A172 (cell line): ENCODE measurements at places on chromosomes 2 and 18. TPM values are rescaled to one million over a fixed set of nuclear protein-coding genes. Genes with fewer than 3 reads are reported as not detected.
A peak's percentile ranks its signal among the peaks of the same experiment; 100 is the strongest.

- no peak for DNase-seq
These were observed 38.5 kb downstream of the BOD1L2 start for GRCh38 chr18:57185434-57185833.

MLPH gene
- total RNA-seq: 12.9 and 17.7 TPM in 2 replicates

DNA sequence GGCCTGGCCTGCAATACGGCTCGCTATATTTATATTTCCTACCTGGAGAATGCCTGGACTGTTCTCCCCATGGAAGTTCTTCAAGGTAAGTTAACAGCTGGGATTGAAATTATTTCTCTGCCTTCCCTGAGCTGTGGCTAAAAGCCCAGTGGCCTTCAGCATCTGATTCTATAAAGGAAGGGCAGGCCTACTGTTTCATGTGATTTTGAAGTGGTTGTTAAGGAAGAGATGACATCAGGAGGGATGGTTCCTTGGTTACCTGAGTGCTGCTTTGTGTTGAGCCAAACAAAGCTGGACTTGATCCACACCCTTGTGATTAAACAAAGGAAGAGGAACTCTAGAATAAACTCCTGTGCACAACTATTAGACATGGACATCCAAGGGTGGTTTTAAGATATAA lies 61.6 kb downstream of the MFSD6 start:
- peak; percentile 85 for DNase-seq

TUBA3E gene
- not detected in 2 replicates for total RNA-seq

DSG2 gene
- total RNA-seq: 51.7 and 55.3 TPM in 2 replicates

GRCh38 chr2:197232010-197232409 lies 78.6 kb downstream of the ANKRD44 start:
- no peak for DNase-seq

DNA sequence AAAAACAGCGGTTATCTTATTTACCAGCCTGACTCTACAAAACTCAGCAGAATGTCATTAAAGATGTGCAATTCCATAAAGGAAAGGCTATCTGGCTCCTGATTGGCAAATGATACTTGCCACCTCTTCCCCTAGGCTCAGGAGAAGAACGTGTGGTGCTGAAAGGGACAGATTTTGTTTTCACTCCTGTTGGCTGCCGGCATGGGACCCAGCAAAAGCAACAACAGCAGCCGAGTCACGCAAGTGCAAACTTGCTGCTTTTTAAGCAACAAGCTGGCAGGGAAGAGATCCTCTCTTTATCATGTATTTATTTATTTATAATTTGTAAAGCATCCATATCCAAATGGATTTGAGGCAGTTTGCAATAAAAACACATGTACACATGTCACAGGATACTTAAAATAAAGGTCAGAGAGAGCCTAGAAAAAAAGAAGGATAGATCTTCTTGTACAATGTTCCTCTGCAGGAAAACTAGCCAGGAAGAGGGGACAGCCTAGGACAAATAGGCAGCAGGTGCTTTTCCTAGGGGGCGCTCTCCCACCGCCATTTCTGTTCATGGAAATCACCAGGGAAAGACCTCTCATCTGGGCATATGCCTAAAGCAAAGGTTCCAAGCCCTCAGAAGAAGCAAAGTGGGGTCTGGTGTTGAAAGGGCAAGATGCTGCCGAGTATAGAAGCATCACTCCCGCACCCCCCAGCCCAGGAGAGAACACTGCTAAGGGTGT lies 799.3 kb downstream of the BCL11A start:
- DNase-seq: no peak

GRCh38 chr2:48600917-48601316 lies 16.7 kb upstream of the GTF2A1L start:
- DNase-seq: no peak

DNA sequence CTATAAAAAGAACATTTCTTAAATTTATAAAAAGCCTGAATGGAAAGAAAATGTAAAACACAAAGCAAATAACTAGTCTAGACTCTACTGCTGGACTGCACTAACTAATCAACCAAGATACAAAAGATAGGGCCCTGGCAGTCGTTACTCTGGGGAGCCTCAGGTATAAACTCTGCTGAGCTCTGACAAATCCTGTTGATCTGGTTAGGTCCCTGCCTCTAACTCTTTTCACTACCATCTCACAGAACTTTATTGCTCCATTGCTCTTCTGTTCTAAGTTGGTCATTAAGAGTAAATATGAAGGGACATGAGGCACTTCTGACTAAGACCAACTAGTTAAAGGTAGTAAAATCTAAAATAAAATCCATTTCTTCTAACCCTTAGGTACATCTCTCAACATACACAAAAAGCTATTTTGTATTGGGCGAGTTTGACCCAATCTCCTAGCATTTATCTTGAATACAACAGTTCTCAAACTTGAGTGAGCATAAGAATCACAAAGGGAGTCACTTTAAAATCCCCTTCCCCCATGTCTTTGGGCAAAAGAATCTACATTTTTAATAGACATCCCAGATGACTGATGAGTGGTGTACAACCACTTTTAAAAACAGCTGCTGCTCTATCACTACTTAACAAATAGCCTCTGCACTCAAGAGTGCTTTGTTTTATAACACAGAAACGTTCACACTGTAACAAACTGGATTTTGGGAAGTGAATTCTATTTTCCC lies 2.5 kb downstream of the CHN1 start:
- no peak for DNase-seq

DNA sequence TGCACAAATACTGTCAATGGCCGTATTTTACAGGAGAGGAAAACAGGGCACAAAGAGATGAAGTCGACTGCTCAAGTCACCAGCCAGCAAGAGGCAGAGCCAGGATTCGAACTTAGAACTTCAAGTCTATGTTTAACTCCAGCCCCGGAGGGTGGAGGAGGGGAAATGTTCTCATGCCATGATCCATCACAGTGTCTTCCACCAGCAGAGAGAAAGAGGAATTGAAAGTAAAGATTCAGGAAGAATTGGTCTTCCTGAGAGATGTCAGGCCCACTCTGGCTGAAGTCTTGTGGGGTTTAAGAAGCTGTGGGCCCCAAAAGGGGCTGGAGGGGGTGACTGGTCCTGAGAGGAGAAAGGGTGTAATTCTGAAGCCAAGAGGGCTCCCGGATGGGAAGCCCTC lies 260.0 kb downstream of the TNS1 start:
- no peak for DNase-seq
